Stimulated activated CD8-positive, alpha-beta memory T cell treated with anti-CD3 and anti-CD28 coated beads, Interleukin-7, amount 100 ng/mL, for 1 hour (primary cell): ENCODE measurements at places on chromosomes 4 and X.

DNA sequence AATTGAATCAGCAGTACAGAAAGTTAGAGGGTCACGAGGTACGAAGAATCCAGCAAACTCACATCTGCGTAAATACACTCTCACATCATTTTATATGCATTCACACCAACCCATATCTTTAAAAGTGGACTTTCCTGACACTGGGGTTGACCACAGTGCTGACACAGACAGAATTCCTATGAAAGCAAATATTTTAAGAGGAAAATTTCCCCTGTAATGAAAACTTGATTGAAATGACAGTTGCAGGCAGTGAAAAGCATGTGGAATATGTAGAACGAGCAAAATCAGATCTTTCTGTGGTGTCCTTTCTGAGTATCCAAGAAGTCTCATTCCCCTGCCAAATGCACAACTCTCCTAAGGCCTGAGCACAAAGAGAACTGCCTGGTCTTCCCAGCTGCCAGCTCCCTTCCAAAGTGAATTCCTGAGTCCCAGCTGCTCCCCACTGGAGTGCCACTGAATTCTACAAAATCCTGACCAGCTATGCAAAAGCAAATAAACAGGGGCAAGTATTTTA is 50.5 kb upstream of the FAM9C start:
- no peak for DNase-seq

DNA sequence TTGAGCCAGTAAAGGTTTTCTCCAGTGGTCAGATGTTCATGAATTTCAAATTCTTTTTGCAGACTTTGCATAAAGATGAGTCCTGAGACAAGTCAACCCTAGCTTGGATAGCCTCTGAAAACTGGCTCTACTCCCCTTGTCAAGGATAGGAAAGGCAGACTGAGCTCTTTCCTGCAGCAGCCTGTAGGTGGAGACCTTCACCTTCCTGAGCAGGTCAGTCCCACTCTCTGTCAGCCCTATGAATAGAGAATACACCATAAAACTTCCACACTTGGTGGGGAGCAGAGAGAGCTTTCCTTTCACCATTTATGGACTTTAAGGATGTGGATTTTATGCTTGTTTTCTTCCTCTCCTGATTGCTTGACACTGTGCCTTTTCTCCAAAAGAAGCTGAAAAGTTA is 41.9 kb downstream of the PCDH19 start:
- DNase-seq = no peak

DNA sequence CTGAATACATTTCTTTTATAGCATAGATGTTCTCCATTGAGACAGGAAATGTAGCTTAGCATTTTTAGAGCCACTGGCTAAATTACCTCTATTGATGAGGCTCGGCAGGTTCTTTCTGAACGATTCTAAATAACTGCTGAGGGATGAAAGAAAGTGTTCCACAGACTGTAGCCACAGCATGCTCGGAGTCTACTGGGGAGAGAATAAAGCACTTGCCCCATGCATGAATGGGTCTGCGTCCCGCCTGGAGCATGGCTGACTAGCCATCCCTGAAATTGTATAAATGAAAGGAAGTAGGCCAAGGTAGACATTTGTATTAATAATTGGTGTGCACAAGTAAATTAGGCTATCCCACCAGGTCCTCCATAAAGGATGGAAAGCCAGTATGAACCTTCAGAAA is 269.8 kb downstream of the COL25A1 start:
- no peak for DNase-seq

DNA sequence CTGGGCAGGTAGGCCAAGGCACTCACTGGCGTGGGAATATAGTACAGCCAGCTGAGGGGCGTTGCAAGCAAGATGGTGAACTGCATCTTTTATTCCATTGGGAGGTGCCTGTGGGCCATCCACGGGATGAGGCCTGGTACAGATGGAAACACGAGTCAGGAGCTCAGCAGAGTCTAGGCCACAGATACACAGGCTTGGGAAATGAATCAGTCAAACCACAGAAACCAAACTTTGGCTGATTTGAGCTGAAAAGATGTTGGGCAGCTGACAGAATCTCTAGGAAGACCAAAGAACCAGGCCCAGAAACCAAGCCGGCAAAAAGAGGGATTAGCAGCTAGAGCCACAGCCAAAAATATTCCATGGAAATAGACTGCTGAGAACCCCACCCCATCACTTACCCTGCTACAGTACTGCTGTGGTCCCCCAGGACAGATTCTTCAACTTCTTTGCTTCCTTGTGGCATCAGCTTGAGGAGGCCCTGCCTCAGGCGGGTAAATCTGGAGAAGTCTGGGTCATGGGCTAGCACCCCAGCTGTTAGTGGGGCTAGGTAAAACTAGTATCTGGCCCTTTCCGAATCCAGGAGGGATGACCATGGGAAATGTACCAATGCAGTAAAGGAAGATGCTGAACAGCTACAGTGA is 75.4 kb downstream of the TMEM131L start:
- no peak for DNase-seq

- DNase-seq = no peak
Observed at GRCh38 chr4:139564502-139564901, 8.5 kb upstream of the SETD7 start.

DNA sequence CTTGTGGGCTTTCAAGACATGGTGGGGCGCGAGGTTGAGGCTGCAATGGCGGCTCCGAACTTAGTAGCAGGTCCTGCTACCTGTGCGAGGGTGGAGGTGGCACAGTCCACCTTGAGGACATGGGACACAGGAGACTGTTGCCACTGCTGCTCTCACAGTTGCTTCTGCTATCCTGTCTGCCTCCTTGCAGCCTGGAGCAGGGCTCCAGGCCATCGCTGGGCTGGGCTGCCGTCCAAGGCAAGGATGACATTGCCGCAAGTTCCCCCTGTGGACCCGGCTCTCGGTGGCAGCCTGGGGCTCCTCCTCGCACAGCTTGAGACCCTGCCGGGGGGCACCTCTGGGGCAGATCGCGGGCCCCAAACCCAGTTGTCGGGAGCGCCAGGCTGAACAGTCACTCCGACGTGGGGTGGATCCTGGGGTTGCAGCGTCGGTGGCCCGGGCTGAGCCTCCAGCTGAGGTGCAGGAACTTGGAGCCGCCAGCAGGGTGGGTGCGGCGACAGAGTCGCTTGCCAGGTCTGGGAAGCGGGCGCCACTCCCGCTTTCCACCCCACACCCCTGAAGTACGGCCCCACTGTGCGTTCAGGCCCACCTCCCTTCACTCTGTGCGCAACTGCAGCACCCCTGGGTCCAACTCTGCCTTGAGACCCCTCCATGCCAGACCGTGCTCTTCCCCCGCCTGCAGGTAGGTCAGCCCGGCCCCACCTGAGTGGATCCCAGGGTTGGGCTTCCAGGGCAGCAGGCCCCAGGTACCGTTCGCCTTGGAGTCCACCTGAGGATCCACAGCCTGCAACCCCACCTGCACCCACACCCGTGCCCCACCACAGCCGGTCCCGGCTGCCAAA is 192.7 kb upstream of the NUDT6 start:
- DNase-seq = no peak

DNA sequence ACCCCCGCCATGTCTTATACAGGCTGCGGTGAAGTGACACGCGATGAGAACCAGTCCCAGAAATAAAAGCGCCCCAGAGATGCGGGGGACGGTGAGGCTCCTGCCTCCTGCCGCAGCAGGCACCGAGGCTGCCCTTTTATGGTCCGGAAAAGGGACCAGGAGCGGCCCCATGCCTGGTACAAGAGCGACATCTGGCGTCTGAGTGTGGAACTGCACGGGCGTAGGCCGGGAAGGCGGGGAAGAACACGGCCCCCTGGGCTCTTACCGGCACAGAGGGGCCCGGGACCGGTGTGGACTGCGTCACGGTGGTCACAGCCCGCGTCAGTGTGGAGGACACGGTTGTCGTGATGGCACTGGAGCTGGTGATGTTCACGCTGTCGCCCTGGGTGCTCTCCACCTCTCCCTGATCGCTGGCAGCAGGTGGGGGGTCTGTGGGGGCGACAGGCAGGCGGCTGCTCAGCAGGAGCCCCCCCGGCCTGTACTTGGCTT is 8.9 kb upstream of the RENBP start:
- peak; percentile 64 for DNase-seq

DNA sequence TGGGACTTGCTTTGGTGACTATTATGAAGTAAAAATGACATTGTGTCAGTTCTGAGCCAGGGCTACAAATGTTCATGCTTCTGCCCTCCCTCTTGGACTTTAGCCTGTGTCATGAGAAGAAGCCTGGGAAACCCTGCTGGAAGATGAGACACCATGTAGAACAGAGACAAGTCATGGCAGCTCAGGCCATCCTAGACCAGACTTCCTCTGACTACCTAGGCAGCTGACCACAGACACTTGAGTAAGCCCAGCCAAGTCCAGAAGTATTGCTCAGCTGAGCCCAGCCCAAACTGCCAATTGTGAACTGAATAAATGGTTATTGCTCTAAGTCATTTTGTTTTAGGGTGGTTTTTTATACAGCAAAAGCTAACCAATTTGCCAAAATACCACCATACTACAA is 467.6 kb upstream of the CNKSR2 start:
- DNase-seq = no peak

DNA sequence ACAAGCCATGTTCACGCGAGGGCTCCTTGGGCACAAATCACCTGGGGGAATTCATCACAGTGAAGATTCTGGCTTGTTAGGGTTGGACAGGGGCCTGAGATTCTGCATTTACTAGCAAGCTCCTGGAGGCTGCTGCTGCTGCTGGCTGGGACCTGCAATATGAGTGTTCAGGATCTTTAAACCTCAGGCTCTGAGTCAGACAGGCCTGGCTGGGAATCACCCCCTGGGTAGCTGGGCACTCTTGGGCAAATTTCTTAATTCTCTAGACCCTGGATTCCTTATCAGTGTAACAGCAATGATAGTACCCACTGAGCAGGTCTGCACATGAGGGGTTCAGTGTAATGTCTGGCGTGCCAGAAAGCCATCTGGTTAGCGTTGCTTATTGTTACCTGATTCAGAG is 101.5 kb downstream of the DHX15 start:
- no peak for DNase-seq

DNA sequence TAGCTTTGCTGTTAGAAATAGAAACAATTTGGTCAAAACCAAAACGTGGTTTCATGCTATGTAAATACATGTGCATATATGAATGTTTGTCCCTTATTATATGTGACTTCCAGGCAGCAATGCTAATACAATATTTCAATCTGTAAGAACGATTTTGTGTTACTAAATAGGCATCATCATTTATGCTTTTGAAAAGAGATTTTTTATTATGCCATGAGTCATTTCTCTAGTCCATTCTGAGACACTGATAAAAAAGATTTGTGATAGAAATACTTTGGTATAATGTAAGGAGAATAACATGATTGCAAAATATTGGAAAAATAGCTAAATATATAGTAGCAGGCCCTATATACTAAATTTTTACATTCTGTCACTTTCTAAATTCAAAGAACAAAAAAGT is 28.9 kb downstream of the SYNPO2 start:
- DNase-seq = no peak

DNA sequence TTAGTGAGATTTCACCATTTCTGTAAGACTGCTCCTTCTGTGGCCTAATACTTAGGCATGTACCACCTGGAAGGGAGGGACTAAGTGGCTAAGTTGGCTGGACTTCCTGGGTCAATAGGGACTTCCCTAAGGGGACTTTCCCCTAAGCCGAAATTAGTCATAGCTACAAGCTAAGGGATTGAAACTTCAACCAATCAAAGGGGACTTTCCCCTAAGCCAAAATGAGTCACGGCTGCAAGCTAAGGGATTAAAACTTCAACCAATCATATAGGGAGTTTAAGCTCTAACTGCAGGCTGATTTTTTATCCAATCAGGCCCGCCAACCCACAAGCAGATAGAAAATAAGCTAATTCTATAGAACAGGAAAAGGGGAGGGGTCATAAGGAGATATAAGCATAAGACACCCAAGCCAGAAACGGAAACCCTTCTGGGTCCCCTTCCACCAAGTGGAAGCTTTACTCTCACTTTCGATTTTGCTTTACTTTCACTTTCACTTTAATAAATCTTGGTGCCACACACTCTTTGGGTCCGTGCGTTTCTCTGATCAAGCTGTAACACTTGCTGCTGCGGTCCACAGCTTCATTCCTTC is 382.8 kb downstream of the KLHL4 start:
- DNase-seq = no peak

GRCh38 chr4:145882604-145883003 is 56.0 kb downstream of the ZNF827 start:
- no peak for DNase-seq

GRCh38 chr4:81429031-81429430 is 42.7 kb downstream of the RASGEF1B start:
- no peak for DNase-seq

GRCh38 chr4:105093975-105094374 is 52.7 kb upstream of the TET2 start:
- no peak for DNase-seq

DNA sequence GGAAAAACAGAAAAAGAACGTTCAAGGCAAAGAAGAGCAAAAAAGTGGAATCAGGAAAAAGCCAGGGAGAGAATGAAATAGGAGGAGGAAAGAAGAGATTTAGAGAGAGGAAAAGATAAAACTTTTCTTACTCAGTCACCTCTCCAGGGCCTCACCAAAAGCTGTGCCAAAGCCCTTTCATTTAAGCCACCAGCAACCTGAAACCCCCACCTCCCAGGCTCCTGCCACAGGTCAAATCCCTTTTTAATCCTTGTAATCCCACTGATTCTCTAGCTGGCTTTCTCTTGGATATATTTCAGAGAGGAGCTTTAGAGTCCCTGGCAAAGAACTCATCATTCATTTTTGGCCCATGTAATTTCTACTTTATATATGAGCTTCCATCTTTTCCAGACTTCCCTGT is 25.7 kb upstream of the XIAP start:
- no peak for DNase-seq

DNA sequence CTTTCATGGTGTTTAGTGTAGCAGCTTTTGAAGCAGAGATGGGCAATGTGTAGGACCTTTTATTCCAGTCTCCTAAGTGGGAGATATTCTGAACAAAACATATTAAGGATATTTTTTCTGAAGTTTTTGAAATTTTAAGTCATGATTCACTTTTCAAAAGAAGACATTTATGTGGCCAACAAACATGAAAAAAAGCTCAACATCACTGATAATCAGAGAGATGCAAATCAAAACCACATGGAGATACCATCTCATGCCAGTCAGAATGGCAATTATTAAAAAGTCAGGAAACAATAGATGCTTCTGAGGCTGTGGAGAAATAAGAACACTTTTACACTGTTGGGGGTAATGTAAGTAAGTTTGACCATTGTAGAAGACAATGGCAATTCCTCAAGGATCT is 76.0 kb downstream of the FAT4 start:
- no peak for DNase-seq

- no peak for DNase-seq
Observed at GRCh38 chr4:54741202-54741601, 83.4 kb downstream of the KIT start.

DNA sequence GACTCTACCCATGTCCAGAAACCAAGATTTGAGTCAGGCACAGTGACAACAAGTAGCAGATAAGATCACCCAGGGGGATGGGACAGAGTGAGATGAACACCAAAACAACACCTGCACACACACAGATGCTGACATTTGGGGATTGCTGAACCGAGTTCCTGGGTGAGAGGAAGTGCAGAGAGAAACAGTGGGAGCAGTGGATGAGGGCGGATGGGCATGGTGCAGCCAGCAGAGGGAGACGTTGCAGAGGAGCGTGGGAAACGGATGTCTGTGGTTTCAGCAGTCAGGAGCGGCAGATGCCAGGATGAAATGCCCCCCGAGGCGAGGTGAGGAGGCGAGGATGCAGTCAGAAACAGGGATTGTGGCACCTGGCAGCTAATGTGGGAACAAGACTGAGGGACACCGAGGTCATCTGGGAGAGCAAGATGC is 78.6 kb upstream of the STS start:
- DNase-seq = peak; percentile 11
